ENCODE measurements at places on chromosomes 16 and 17.

DNA sequence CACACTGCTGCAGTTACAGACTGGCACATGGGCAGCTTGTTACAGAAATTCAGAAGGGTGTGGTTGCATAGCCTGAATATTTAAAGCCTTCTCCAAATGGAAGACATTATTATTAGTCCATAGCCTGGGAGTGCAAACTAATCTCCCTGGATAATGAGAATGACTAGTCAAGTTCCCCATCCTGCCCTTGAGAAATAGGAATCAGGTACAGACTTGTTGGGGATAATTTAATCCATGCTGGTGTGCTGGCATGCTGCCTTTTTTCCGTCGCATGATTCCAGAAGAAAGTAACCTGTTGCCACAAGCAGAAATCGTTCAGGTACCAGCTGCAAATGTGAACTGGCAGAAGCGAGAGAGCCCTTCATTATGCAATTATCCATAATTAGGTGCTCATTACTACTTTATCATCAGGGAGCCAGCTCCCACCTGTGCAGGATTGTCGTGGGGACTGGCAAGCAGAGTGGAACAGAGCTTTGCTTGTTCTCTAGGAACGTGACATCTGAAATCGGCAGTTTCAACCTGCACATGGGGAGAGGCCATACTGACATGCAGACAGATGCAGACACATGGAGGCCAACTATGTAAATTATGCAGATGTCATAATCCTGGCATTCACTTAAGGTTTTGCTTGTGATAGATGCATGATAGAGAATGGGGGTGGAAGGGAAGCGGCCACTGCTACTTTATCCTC is 419.4 kb downstream of the PMP22 start:
- no peaks in the 10 kb centered on the region for H3K4me1 ChIP-seq
- no peak overlapping the region for H3K27ac ChIP-seq
- no peaks in the 10 kb centered on the region for H3K36me3 ChIP-seq
- DNase-seq = no peak

- no peak overlapping the region for H3K27ac ChIP-seq
- no peaks in the 10 kb centered on the region for H3K27me3 ChIP-seq
- H3K4me3 ChIP-seq = no peak overlapping the region
- H3K4me1 ChIP-seq = peaks cover 5% of the 10 kb centered on the region
- DNase-seq = no peak
Observed at GRCh38 chr16:11780991-11781680, 15.9 kb downstream of the ZC3H7A start.

DNA sequence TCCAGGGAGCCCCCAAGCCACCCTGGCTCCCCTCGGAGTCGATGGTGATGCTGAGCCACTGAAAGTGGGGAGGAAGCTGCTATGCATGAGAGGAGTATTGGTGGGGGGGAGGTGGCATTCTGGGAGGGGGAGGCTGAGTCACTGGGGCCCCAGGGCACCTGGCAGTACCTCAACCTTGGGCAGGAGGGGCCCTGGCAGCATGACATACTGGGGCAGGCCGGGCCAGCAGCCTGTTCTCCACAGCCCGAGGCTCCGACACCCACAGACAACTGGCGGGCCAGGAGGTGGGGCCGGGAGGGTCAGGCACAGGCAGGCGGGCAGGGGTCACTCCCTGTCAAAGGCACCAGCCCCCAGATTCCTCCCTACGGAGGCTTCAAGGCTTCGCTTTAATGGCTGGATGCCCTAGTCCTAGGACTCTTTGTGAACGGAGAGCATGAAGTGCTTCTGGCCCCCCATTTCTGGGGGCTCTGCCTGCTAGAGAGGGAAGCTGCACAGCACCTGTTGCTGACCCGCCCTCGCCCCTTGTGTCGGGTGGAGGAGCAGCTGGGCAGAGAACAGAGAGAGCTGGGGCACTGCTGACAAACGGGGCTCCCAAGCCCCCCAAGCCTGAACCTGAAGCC is 928 bp downstream of the CASKIN2 start:
- H3K27me3 ChIP-seq = no peaks in the 10 kb centered on the region
- no peak for DNase-seq
- peaks cover 48% of the 10 kb centered on the region for H3K36me3 ChIP-seq
- no peak overlapping the region for H3K27ac ChIP-seq
- peak overlapping the region; percentile 86 for H3K4me3 ChIP-seq
- no peaks in the 10 kb centered on the region for H3K4me1 ChIP-seq

- H3K36me3 ChIP-seq = peaks cover 30% of the 10 kb centered on the region
- no peaks in the 10 kb centered on the region for H3K27me3 ChIP-seq
- H3K4me1 ChIP-seq = no peaks in the 10 kb centered on the region
- no peak for DNase-seq
- H3K27ac ChIP-seq = no peak overlapping the region
Observed at GRCh38 chr17:35710950-35711349, 20.5 kb upstream of the RASL10B start.

GRCh38 chr16:87028481-87029320 is 288.5 kb downstream of the C16orf95 start:
- DNase-seq = no peak
- no peak overlapping the region for H3K4me3 ChIP-seq

DNA sequence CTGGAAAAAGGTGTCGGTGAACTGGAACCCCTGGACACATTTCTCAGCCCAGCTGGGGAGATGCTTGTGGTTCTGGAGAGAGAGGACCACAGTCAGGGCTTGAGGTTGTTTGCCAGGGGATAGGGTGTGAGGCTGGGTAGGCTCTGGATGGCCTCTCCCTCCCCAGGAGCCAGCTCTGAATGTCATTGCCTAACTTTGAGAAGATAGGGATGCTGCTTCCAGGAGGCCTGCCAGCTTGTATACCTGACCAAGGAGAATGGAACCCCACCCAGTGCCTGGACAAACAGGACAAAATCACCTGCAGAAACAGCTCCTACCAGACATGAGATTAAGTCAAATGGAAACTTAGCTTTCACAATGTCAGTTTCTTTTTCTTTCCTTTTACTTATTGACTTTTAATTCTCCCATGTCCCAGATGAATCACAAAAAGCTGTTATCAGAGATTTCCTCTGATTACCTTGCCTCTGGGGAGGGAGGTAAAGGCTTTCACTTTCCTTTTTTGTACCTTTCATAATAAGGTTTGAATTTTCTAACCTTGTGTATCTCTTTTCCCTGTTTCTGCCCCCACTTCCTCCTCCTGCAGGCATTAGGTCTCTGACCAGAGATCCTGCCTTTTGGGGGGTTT is 29.8 kb upstream of the PLLP start:
- H3K4me1 ChIP-seq = no peaks in the 10 kb centered on the region
- H3K27ac ChIP-seq = no peak overlapping the region
- no peaks in the 10 kb centered on the region for H3K36me3 ChIP-seq
- no peak for DNase-seq
- no peak overlapping the region for H3K4me3 ChIP-seq

DNA sequence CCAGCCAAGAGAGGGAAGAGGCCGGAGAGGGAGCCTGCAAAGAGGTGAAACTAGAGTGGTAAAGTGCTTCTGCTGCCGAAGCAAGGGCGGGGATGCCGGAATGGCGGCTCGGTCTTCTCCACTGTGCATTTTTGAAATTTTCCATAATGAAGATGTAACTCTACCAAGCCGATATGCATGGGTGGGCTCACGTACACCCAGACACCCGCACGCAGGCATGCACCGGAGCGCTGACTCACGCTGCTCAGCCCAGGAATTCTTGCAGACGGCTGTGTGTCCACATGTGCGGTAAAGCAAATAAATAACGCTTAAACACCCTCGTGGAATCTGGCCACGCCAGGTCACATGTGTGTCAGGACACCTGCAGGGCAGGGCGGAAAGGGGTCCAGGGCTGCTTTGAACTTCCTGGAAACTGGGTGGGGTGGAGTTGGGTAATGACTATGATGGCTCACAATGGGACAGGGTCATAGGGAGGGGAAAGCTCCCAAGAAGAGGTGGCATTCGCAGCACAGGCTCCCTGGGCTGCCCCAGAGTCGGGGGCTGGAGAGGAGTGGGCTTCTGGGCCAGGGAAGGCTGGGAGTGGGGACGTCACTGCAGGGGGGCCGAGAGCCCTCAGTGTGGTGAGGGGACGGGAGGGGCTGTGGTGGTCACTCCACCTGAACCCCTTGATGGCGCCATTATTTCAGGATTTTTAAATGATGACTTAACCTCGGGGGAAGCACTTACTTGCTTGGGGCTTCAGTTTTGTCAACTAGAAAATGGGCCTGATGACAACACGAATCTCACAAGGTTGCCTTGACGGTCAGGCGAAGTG is 265.5 kb downstream of the PARN start:
- no peaks in the 10 kb centered on the region for H3K36me3 ChIP-seq
- H3K27me3 ChIP-seq = no peaks in the 10 kb centered on the region
- DNase-seq = no peak
- H3K27ac ChIP-seq = no peak overlapping the region
- H3K4me1 ChIP-seq = no peaks in the 10 kb centered on the region

DNA sequence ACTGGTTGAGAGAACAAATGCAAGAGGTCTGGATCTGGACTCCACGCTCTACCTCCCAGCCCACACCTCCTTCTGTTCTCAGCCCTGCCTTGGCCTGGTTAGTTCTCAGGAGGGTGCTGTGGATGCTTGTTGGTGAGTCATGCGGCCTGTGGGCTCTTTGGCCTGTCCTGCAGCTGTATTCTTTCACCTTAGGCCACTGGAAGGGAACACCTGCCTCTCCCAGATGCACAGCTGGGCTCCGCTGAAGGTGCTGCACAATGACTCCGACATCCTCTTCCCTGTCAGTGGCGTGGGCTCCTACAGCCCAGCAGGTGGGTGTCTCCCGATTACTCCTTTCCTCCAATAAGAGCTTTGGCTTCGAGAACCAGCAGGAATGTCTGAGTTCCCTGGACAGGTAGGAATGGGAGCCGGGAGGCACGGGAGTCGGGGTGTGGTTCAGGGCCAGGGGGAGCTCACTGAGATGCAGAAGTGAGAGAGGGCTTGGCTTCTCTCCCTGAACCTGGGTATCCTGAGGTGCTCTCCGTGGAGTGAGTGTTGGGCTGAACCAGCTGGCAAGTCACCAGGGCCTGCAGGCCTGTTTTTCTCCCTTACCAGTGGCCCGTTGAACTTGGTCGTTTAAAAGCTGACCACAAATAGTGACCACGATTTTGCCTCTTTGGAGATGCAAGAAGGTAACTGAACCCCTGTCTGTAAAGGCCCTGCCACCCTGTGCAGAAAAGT is 85.0 kb downstream of the SNX29 start:
- no peak overlapping the region for H3K27ac ChIP-seq
- no peaks in the 10 kb centered on the region for H3K27me3 ChIP-seq
- H3K4me3 ChIP-seq = no peak overlapping the region
- no peaks in the 10 kb centered on the region for H3K4me1 ChIP-seq

- H3K4me3 ChIP-seq = no peak overlapping the region
- no peak overlapping the region for H3K27ac ChIP-seq
- H3K36me3 ChIP-seq = peaks cover 20% of the 10 kb centered on the region
- no peaks in the 10 kb centered on the region for H3K27me3 ChIP-seq
Observed at GRCh38 chr17:30388321-30389179, 9.8 kb downstream of the CPD start.

GRCh38 chr16:11109566-11109965 is 146.4 kb downstream of the SOCS1 start:
- no peak overlapping the region for H3K4me3 ChIP-seq
- H3K27ac ChIP-seq = no peak overlapping the region
- no peaks in the 10 kb centered on the region for H3K36me3 ChIP-seq
- DNase-seq = no peak

- peaks cover 4% of the 10 kb centered on the region for H3K36me3 ChIP-seq
- no peak for DNase-seq
- H3K27me3 ChIP-seq = no peaks in the 10 kb centered on the region
- H3K27ac ChIP-seq = no peak overlapping the region
Observed at GRCh38 chr16:31505483-31505882, 2.7 kb downstream of the RUSF1 start.

GRCh38 chr16:25709213-25709612 is 17.5 kb downstream of the HS3ST4 start:
- DNase-seq = no peak
- no peak overlapping the region for H3K27ac ChIP-seq
- no peak overlapping the region for H3K4me3 ChIP-seq
- no peaks in the 10 kb centered on the region for H3K27me3 ChIP-seq

- no peak overlapping the region for H3K27ac ChIP-seq
- no peak for DNase-seq
- no peaks in the 10 kb centered on the region for H3K27me3 ChIP-seq
- no peaks in the 10 kb centered on the region for H3K4me1 ChIP-seq
- H3K4me3 ChIP-seq = no peak overlapping the region
Observed at GRCh38 chr17:47368262-47368661, 44.5 kb downstream of the EFCAB13 start.

GRCh38 chr16:13959626-13960025 is 39.7 kb downstream of the ERCC4 start:
- H3K4me1 ChIP-seq = no peaks in the 10 kb centered on the region
- H3K4me3 ChIP-seq = no peak overlapping the region
- no peak for DNase-seq
- H3K27me3 ChIP-seq = no peaks in the 10 kb centered on the region
- H3K27ac ChIP-seq = no peak overlapping the region

DNA sequence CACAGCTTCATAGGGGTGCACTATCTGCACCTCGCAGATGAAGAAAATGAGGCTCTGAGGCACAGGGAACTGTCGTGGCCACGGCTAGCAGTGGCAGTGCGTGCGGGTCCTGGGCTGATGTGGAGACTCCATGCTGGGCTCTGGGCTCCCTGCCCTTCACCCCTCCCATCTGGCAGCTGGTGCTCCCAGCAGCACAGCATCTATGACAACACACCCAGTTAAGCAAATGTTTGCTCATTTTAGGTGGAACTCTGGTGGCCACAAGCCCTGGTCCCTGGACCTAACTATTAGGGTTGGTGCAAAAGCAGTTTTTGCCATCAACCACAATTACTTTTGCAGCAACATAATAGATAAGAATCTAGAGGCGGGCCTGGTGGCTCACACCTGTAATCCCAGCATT is 30.9 kb downstream of the IFT140 start:
- no peaks in the 10 kb centered on the region for H3K27me3 ChIP-seq
- no peak for DNase-seq
- H3K4me3 ChIP-seq = no peak overlapping the region
- no peaks in the 10 kb centered on the region for H3K4me1 ChIP-seq
- no peak overlapping the region for H3K27ac ChIP-seq
- peaks cover 57% of the 10 kb centered on the region for H3K36me3 ChIP-seq

DNA sequence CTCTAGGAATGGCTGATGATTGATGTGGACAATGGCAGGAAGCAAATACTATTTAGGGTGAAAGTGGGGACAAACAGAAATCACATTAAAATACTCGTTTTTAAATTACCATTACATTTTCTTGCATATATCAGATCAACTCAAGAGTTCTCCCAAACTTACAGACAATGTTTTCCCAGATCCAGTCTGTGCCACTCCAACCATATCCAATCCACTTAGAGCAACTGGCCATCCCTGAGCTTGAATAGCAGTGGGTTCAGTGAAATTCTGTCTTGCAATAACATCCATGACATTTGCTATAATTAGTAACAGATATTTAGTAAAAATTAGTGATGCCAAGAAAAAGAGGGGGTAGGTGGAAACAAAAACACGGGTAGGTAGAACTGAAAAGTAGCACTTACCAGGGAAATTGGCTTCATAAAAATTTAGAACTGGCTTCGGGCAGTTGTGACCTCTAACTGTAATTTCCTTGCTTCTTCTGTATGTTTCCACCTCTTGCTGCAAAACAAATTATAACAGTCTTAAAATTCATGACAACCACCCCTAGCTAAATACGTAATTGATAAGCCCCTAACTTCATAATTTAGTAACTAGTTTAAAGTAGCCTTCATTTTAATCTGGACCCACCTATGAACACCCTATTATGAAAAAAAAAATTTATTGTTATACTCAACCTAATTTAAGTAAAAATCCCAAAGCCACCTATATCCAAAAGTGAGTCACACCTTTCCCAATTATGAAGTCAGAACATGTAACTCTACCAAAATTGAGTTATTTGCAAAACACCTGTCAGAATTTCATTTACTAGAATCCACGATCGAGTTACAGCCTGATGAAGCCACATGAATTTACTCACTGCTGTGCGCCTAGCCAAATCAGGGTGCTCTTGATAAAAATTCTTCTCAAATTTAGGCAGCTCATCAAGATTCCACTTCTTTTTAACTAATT is 2.0 kb downstream of the DDX5 start:
- H3K27ac ChIP-seq = no peak overlapping the region
- H3K27me3 ChIP-seq = no peaks in the 10 kb centered on the region
- no peaks in the 10 kb centered on the region for H3K4me1 ChIP-seq
- peak overlapping the region; percentile 98 for H3K4me3 ChIP-seq
